ENCODE measurements at places on chromosomes 1 and 21.

DNA sequence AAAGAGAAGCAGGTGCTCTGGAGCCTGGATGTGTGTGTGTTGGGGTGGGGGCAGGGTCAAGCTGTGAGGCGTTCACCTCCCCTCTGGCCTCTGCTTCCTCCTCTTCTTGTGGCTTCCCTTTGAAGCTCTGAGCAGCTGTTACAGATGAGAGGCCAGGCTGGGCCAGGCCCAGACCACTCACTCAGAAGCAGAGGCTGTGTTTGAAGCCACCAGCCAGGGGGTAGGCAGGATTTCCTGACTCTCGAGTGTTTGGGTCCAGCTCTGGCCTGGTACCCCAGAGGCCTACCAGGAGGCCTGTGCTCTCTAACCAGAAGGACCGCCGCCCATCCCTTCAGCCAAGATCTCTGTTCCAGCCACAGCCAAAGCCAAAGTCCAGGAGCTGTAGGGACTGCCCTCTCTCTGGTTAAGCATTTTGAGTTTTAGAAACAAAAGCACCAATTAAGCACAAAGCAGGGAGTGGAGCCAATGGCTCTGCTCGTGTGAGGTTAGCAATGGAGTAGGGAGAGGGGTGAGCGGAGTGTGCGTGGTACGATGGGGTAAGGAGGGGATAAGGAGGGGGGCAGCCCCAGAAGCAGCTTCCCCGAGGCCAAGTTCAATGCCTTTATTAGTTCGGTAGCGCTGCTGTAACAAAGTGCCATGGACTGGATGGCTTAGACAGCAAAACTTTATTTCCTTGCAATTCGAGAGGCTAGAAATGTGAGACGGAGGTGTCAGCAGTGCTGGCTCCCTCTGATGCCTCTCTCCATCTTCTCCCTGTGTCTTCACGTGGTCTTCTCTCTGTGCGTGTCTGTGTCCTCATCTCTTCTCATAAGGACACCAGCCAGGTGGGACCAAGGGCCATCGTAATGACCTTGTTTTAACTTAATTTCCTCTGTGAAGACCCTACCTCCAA lies 20.5 kb downstream of the RCSD1 start:
- no peak for DNase-seq

DNA sequence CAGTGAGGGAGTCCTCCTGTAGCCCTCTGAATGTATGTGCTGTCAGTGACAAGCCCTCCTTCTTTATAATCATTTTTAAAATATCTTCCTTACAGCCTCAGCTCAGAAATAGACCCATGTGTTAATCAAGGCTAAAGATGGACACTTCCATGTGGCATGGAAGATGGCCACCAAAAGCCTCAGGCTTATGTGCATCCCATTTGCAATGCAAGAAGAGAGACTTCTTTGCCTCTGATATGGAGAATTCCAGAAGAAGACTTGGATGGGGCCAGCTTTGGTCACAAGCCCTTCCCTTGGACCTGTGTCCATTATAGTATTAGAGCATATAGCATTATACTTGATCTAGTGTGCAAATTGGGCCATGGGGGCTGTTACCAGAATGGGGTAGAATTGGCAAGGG lies 18.5 kb downstream of the CCDC185 start:
- DNase-seq = no peak

- peak; percentile 36 for DNase-seq
These were observed 2.5 kb upstream of the SAMD11 start for GRCh38 chr1:921011-921837.

DNA sequence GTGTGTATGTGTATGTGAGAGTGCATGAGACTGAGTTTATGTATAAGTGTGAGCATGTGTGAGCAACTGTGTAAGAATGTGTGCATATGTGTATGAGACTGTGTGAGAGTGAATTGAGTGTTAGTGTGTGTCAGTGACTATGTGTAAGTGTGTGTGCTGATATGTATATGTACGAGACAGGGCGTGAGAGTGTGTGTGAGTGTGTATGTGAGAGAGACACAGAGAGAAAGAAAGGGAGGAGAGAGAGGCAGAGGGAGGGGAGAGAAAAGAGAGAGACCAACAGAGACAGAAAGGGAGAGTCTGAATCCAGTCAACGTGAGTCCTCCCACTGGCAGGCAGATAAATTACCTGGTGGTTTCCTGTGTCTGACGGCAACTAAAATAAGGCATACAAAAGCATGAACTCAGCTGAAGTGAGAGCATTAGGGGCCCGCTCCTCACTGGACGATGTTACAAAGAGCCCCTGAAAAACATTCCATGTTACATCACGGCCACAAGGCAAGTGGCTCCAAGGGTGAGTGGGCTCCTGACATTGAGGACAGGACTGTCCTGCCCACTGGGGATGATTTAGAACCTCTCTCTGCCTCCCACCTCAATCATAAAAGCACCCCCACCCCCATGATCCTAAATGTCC lies 66.6 kb upstream of the TIAM1 start:
- DNase-seq = no peak
